NCI-H2081 treated with DMSO at 0.1 percent for 48 hours (cell line): ENCODE measurements at places on chromosomes 4 and X.

- DNase-seq, result no peak
Measured at GRCh38 chr4:127251423-127251822, 381.3 kb upstream of the INTU start.

DNA sequence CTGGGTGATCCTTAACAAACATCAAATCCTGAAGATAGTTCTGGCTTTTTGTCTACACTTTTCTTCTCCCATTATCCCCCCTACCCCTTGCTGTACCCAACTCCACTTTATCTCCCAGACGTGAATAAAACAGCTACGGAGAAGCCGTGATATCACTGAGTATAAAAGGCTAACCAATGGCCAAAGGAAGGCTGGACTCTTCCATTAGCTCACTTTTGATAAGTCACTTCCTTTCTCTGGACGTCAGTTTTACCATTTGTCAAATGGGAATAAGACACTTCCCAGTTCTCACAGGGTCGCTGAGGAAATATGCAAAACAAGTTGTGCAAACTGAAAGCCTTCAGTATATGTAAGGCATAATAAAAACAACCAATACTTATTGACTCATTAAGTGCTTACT lies 38.6 kb upstream of the EDA2R start:
- no peak for DNase-seq

GRCh38 chrX:106894978-106895452 lies 8.1 kb downstream of the RIPPLY1 start:
- no peak for DNase-seq

DNA sequence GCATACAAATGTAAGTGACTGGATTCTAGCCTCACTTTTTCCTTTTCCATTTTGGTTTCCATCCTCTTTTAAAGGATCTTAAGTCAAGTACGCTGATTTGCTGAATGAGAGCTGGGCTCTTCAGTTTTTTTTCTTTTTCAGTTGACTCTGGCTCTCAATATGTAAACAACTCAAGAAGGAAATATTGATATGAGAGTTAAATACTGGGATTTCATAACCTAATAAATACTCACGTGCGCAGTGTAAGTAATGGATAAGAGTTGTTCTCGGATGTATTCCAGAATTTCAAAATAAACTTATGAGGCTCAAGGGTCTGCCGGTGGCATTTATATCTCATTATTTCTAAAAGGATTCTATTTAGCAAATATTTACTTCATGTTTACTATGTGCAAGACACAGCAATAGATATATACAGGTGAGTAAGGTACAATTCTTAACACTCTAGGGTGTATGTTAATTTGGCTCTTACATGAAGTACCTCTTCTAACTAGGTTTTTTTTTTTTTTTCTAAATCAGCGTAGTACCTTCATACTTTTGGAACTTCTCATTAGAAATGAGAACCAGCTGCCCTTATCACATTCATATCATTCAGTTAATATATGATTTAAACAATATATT lies 11.0 kb upstream of the MAGEB10 start:
- DNase-seq, result no peak

GRCh38 chr4:112942077-112942476 lies 107.4 kb upstream of the ANK2 start:
- DNase-seq, result no peak

DNA sequence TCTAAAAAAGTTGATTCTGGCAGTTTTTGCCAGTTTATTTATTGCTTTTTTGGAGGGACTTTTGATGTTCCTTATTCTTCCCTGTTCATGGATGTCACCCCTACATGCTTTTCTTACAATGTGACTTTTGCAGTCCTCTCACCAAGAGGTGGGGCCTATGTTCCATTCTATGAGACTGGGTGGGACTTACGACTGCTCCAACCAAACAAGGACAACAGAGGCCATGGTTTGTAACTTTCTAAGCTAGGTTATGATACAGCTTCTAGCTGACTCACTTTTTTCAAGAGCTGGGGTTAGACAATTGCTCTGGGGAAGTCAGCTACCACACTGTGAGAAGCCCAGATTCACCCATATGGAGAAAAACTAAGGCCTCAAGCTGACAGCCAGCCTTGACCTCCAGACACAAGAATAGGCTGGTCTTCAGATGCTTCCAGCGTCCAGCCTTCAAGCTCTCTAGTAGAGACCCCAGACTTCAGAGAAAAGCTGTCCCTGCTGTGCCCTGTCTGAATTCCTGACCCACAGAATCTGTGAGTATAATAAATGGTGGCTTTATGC lies 39.5 kb downstream of the ENOPH1 start:
- DNase-seq, result no peak

GRCh38 chr4:35138449-35138848 lies 1105.9 kb downstream of the ARAP2 start:
- DNase-seq, result no peak

DNA sequence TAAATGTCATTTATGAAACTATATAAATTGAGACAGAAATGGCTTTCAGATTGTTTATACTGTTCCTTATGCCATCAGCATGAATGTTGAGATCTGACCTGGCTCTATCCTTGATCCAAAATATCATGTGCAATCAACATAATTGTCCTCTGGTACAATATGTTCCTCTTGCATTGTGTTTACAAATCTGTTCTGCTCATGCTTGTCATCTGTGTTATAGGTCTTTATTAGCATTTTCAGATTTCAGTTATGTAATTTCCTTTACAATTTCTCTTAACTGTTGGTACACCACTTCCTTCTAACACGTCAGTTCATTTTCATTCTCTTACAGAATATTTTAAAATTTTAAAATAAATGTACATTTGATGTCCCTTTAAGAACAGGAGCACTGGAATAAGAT lies 1.6 kb downstream of the HPGD start:
- no peak for DNase-seq

DNA sequence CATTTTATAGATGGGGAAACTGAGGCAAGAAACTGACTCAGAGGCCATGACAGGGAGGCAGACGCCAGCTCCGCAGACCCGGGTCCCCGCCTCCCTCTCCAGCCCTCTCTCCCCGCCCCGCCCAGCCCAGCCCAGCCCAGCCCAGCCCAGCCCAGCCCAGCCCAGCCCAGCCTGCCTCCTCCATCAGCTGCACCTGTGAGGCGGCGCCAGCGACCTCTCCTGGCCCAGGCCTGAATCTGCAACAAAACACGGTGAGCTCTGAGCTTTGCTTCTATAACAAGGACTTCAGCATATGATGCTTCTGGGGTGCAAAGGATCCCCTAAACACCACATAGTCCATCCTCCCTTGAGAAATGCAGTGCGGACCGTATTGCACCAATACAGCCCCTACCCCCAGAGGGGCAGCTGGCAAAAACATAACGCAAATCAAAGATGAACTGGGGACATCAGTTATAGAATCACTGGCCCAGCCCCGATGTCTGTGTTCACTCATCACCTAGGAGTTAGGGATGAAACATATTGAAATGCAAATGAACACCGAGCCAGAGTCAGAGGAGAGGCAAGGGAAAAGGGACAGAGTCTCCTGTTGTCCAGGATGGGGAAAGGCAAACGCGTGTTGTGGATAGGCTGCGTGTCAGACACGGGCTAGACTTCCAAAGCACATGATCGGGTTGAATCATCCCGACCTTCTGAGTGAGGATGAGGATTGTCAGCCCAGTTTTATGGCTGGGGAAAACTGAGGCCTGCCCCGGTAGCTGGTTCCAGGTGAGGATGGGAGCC lies 216.1 kb upstream of the PSAPL1 start:
- no peak for DNase-seq

- no peak for DNase-seq
Measured at GRCh38 chr4:187608001-187608421, 387.6 kb upstream of the ZFP42 start.

GRCh38 chr4:186932631-186933187 lies 209.1 kb upstream of the FAT1 start:
- no peak for DNase-seq

DNA sequence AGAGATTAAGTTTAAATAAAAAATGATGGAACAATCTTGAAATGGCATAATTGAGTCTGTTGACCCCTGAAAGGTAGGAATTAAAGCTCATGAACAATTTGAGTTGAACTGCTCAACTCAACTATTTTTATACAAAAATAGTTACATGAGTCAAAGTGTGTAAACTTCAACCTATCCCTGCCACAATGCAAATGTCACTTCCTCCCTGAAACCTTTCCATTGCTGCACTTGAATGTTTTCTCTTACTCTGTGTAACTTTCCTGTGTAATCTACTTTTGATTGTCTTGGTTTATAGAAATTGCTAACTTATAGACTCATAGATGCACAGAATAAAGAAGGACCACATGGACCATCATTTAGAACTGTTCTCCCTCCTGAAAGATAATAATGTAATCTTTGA lies 218.5 kb downstream of the GBA3 start:
- no peak for DNase-seq

DNA sequence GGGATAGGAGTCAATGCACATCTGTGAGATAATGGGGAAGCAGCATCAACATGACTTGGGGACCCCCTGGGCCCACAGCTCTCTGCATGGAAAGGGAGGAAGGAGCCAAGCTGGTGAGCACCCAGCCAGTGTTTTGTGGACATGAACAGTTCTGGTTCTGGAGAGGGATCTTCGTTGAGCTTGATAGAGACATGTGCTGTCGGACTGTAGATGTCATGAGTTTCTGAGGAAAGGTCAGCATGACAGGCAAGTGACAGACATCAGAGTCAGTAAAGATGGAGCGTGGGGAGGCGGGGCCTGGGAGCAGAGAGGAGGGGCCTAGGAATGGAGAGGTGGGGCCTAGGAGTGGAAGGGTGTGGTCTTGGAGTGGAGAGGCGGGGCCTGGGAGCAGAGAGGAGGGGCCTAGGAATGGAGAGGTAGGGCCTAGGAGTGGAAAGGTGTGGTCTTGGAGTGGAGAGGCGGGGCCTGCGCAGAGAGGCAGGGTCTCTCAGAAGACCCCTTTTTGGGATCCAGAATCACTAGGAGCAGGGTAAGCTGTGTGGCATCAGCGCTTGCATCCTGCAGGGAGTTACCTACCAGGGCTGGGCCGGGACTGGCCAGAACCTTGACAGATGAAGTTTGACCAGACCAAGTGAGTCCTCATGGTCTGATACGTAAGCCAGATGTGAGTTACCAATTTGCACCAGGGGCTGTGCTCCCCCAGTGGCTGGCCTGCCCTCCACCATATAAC lies 33.7 kb downstream of the PIGG start:
- DNase-seq, result no peak
